T47D (cell line): ENCODE measurements at places on chromosomes 1 and 21.

DNA sequence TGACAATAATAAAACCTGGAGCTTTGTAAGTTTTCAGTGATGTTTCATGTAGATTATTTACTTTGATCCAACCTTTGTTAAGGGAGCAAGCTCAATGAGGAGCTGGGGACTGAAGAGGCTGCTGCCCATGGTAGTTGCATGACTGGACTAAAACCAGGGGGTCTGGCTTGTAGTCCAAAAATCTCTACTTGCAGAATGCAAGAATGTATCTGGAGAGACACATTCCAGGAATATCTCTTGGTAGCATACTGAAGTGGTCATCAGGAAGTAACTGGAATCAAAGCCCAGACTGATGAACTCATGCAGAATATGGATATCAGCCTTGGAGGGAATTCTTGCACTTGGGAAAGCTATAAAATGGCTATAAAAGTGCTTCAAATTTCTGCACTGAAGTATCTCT is 5.8 kb upstream of the KIAA0040 start:
- DNase-seq = no peak

GRCh38 chr1:66607458-66607857 is 73.5 kb downstream of the SGIP1 start:
- no peak for DNase-seq

- no peak for DNase-seq
Observed at GRCh38 chr1:116203181-116203723, 92.1 kb downstream of the MAB21L3 start.

- DNase-seq = no peak
Observed at GRCh38 chr1:109388208-109388711, 9.5 kb downstream of the SORT1 start.

DNA sequence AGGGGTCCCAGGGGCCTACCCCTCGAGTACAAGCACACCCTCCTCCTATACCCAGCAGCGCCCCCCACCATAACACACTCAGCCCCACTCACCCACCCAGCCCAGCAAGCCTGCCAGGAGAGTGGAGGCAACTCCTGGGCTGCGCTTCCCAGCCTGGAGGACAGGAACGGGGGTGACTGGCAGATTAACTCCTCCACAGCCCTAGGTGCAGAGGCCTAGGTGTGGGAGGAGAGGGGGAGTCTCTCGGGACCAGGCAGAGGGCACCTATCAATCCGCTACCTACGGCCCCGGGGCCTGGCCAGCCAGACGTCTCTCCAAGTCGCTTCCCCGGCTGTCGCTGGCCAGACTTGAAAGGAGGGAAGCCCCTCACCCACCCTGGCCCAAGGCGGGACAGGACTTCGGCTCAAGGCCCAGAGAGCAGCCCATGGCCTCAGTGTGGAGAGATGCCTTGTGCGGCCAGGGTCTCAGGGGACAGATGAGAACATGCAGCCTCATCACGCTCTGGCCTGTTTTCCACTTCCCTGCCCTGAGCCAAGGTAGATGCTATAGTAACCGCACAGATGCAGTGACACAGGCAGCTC is 24.9 kb downstream of the MATN1 start:
- DNase-seq = no peak

GRCh38 chr1:172699111-172699510 is 40.2 kb downstream of the FASLG start:
- DNase-seq = no peak

DNA sequence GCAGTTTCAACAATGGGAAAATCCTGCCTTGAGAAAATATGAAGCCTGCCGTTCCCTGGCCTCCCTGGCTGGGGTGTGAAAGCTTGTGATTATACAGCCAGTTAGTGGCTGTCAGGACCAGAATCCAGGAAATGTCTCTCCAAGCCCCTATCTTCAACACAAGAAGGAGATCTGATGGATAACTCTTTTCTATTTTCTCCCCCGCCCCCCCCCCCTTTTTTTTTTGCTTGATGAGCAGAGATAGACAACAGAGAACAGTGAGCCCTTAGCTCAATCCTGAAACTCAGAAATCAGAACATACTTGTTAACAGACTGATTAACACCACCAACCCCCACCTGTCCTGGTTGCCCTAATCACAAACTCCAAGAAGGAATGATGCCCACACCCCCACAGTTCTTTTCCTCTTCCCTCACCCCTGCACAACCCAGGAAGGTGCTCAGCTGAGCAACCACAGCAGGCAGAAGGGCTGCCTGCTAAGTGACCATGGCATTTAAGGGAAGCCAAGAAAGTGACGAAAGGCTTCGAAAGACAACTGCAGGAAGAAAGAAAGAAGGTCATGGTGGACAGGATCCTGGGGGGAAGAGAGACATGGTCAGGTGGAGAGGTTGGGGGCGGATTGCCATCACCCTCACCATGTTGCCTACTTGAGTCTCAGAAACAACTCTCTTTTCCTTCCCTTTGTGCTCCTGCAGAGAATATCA is 12.3 kb upstream of the DENND2D start:
- DNase-seq = no peak

GRCh38 chr1:239817276-239817675 is 274.4 kb upstream of the FMN2 start:
- no peak for DNase-seq

DNA sequence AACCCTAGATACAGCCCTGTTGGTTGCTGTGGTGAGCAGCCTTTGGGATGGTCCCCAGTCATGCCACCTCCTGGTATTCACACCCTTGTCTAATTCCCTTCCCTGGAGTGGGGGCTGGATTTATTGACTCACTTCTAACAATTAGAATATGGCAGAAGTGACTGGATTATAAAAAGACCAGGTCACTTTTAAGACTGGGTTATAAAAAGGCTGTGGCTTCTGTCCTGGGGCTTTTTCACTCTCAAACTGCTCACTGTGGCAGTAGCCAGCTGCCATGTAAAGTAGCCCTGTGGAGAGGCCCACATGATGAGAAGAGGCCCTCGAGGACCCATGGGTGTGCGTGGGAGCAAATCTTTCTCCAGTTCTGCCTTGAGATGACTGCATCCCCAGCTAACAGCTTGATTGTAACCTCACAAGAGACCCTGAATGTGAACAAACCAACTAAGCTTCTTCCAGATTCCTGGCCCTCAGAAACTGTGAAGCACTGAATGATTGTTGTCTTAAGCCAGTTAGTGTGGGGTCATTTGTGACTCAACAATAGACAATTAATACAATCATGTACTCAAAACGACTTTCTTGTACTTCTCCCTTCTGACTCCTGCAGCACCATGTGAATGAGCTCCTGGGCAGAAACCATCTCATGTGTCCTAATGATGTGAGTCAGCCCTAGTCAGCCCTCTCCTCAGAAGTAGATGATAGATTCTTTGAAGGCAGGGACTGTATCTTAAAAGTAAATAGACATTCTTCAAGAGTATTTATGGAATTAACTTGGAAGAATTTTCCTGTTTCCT is 234.9 kb downstream of the TNR start:
- no peak for DNase-seq

DNA sequence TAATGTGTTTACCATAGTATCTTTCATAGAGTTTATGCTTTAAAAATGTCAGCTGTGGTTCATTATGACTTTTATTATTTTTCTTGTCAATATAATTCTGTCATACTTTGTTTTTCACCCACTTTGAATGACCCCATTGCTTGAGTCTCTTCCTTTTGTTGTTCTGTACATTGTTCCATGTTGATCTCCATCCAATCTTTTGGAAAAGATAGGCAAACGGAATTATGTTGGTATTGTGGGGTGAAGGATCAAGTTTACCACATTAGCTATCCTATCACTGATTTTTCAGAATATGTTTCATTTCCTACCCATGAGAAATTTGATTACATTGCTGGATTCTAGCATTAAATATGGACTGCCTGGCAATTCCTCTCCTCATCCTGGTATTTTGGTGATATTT is 196.6 kb downstream of the NFIA start:
- DNase-seq = no peak

DNA sequence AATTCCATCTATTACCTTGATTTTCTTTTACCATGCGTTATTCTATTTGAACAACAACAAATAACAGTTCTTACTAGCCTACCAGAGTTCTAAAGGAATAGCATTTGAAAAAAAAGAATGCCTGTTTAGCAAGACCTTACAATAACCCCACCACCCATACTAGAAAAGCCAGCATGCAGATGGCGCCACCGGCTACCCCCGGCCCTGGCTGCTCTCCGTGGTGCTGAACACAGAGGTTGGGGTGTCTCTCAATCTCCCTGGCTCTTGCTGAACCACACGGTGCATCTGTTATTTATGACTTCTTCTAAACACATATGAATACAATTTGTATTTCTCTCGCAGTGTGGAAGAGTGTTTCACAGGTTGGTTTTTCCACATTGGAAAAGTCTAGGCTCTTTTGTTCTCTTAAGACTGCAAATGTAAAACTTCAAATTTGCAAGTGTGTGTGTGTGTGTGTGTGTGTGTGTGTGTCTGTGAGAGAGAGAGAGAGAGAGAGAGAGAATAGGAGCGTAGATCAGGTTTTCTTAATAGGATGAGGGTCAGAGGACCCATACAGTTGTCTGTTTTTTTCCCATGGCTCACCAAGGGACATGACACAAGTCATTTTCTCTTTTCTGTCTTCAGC is 13.6 kb downstream of the GRIK3 start:
- DNase-seq = peak; percentile 65

DNA sequence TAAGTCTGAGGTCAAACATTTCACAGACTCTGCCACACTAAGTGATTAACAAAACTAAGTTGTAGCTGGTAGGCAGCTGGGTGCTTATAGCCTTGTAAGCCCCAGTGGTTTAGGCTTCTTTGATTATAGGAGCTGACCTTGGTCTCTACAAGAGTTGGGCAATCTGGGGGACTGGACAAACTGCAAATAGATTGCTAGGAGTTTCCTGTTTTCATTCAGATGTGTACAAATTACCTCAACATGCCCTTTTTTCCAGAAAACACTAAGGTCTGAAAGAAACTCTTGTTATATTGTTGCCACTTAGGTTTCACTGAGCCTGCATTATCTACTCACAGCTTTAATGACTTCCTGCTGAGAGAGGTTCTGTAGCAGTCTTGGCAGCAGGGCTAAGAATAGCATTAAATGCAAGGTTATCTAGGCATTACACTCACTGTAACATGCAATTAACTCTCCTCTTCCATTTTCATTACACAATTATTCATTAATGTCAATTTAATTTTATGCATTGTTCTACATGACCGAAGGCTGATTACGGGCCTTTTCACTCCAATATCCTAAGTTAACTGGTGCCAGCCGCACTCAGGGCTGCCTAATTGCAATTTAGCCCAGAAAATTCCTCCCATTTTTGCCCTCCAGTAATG is 314.0 kb downstream of the LMO4 start:
- DNase-seq = no peak
